Mucosa of gallbladder (tissue), 1 donor: ENCODE measurements at places on chromosomes 2 and 18. TPM values are rescaled to one million over a fixed set of nuclear protein-coding genes. Genes with fewer than 3 reads are reported as not detected.

ITSN2 gene
- 49.6 TPM for total RNA-seq

EFHD1 gene
- 6.0 TPM for total RNA-seq

SLC11A1 gene
- 15.1 TPM for total RNA-seq

AKAIN1 gene
- total RNA-seq, result not detected

CHRND gene
- not detected for total RNA-seq

PPP1R1C gene
- total RNA-seq, result 8.8 TPM

IL36G gene
- not detected for total RNA-seq

TDRD15 gene
- not detected for total RNA-seq

BIN1 gene
- total RNA-seq, result 131 TPM

CIB4 gene
- not detected for total RNA-seq

CNOT11 gene
- total RNA-seq, result 67.5 TPM

CD8A gene
- total RNA-seq, result 11.3 TPM

MCM6 gene
- total RNA-seq, result 10.2 TPM

ASXL3 gene
- total RNA-seq, result 12.2 TPM

EPB41L3 gene
- 34.0 TPM for total RNA-seq

LINC00305 gene
- not detected for total RNA-seq

SCYGR4 gene
- total RNA-seq, result not detected

SOWAHC gene
- 19.4 TPM for total RNA-seq

FLACC1 gene
- total RNA-seq, result 3.4 TPM

ANKRD30BL gene
- not detected for total RNA-seq

EXOC6B gene
- 37.1 TPM for total RNA-seq

CHRNG gene
- not detected for total RNA-seq

ROCK1 gene
- 50.2 TPM for total RNA-seq

GAREM2 gene
- 4.9 TPM for total RNA-seq

IGFBP5 gene
- total RNA-seq, result 246 TPM

TSPYL6 gene
- not detected for total RNA-seq

ITGA4 gene
- total RNA-seq, result 12.3 TPM

UBXN4 gene
- 106 TPM for total RNA-seq

C2orf80 gene
- not detected for total RNA-seq

SIX3 gene
- not detected for total RNA-seq

C2orf92 gene
- total RNA-seq, result 4.8 TPM

VIT gene
- total RNA-seq, result 1.5 TPM

PCARE gene
- total RNA-seq, result not detected

PROM2 gene
- total RNA-seq, result 202 TPM

UGT1A4 gene
- 5.2 TPM for total RNA-seq

PSMG2 gene
- total RNA-seq, result 61.5 TPM

TMEM247 gene
- total RNA-seq, result not detected

CENPA gene
- 1.3 TPM for total RNA-seq

SEPTIN10 gene
- total RNA-seq, result 63.1 TPM

TMEM178A gene
- total RNA-seq, result 2.7 TPM

NDUFAF7 gene
- total RNA-seq, result 11.4 TPM

CCDC138 gene
- 4.9 TPM for total RNA-seq

SNTG2 gene
- total RNA-seq, result 2.0 TPM

CIDEA gene
- not detected for total RNA-seq

LYPD6 gene
- total RNA-seq, result 30.1 TPM

B3GNT2 gene
- total RNA-seq, result 31.9 TPM

CHRNA1 gene
- total RNA-seq, result not detected
